ENCODE measurements at places on chromosomes 6 and 20. TPM values are rescaled to one million over a fixed set of nuclear protein-coding genes. Genes with fewer than 3 reads are reported as not detected.

Gene SLC24A3
- total RNA-seq, result not detected

Gene KCNQ5
- total RNA-seq, result 7.2 TPM

Gene SCAF8
- total RNA-seq, result 36.1 TPM

Gene RRAGD
- 5.7 TPM for total RNA-seq

Gene KCNS1
- 0.18 TPM for total RNA-seq

Gene GOPC
- total RNA-seq, result 25.0 TPM

Gene RSPO3
- not detected for total RNA-seq

Gene VGLL2
- not detected for total RNA-seq

Gene DPPA5
- not detected for total RNA-seq

Gene COL12A1
- not detected for total RNA-seq

Gene LY6G6D
- not detected for total RNA-seq

Gene RXRB
- 38.9 TPM for total RNA-seq

Gene MRAP2
- not detected for total RNA-seq

Gene WFDC5
- total RNA-seq, result not detected

Gene STK4
- total RNA-seq, result 170 TPM

Gene NKX2-4
- total RNA-seq, result not detected

Gene MTFR2
- total RNA-seq, result 31.8 TPM

Gene IPCEF1
- total RNA-seq, result 18.8 TPM

Gene SLC17A2
- total RNA-seq, result not detected

Gene TREML1
- total RNA-seq, result not detected

Gene FABP7
- not detected for total RNA-seq

Gene SLC2A10
- total RNA-seq, result not detected

Gene EPPIN
- not detected for total RNA-seq

Gene ID4
- total RNA-seq, result not detected

Gene ARFGEF3
- 0.15 TPM for total RNA-seq

Gene RAET1G
- not detected for total RNA-seq

Gene ZC3H12D
- total RNA-seq, result 37.5 TPM

Gene TRIM40
- not detected for total RNA-seq

Gene RBM24
- not detected for total RNA-seq

Gene GATA5
- total RNA-seq, result not detected

Gene TRAPPC3L
- not detected for total RNA-seq

Gene REPS1
- 48.2 TPM for total RNA-seq

Gene TRIM15
- not detected for total RNA-seq

Gene SNX14
- total RNA-seq, result 67.3 TPM

Gene SUN5
- not detected for total RNA-seq

Gene PNPLA1
- total RNA-seq, result not detected

Gene RHAG
- not detected for total RNA-seq

Gene DEFB110
- not detected for total RNA-seq

Gene CPNE1
- 277 TPM for total RNA-seq

Gene TMEM74B
- 0.55 TPM for total RNA-seq

Gene LRRC73
- total RNA-seq, result not detected

Gene AVP
- not detected for total RNA-seq

Gene REM1
- not detected for total RNA-seq

Gene MEP1A
- not detected for total RNA-seq

Gene HRH3
- not detected for total RNA-seq

Gene CD109
- total RNA-seq, result 11.2 TPM

Gene SLCO4A1
- total RNA-seq, result 79.2 TPM

Gene TP53RK
- 20.9 TPM for total RNA-seq

Gene GHRH
- total RNA-seq, result not detected

Gene LY86
- 1.7 TPM for total RNA-seq

Gene ESR1
- 0.21 TPM for total RNA-seq

Gene PTCHD4
- not detected for total RNA-seq

Gene TGIF2
- 40.9 TPM for total RNA-seq

Measured in activated CD8-positive, alpha-beta memory T cell treated with anti-CD3 and anti-CD28 coated beads, Interleukin-2, amount 10 ng/mL, durations not matched to agents 7 days and 5 days (primary cell).